HepG2 (cell line): ENCODE measurements at places on chromosomes 5 and 9. TPM values are rescaled to one million over a fixed set of nuclear protein-coding genes. Genes with fewer than 3 reads are reported as not detected.

GRCh38 chr9:129416821-129417539, 203.9 kb downstream of the C9orf50 start:
- DNase-seq, result no peak

DNA sequence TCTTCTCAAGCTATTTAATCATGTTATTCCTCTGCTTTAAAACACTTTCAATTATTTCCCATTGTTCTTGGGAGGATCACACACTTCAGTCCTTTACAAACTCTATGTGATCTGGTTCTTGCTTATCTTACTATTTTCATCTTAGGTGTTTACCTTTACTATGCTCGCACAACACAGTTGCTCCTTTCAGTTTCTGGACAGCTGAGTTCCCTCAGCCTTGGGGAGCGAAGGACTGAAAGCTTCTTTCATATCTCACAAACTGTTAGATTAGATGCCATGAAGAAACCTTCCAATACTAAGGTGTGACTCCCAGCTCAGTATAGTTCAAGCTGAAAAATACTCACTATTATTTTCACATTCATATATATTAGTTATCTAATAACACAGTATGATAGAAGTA, 117.9 kb downstream of the CDC42SE2 start:
- no peak for DNase-seq

- DNase-seq, result no peak
Observed at GRCh38 chr5:16901021-16901644, 35.0 kb downstream of the MYO10 start.

- DNase-seq, result no peak
Observed at GRCh38 chr5:69292306-69292705, 40.3 kb downstream of the CCDC125 start.

DNA sequence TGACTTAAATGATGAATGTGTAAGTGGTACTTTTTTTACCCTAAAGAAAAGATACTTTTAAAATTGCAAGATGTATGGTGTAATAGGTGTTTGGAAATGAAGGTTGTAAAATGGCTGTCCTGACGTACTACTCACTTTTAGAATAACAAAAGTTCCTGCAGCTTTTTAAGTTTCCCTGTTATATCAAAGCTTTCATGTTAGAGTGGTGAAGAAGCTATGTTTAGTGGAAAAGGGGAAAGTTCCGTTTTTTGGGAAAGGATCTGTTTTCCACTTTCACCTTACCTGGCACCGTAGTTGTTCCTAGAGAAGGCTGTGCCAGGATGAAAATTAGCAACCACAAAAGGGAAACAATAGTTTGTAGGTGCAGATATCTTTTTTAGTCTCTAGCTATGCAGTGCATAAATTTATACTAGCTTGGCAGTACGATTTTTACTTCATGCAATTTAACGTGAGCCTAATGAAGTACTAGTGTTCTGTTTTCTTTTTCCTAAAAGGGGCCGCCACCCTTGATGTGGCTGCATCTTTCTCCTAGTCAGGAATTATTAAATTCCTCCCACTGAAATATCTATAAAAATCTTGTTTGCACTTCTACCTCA, 1.3 kb downstream of the TNPO1 start:
- DNase-seq, result no peak

- DNase-seq, result no peak
Observed at GRCh38 chr5:101424530-101425175, 521.6 kb upstream of the ST8SIA4 start.

- no peak for DNase-seq
Observed at GRCh38 chr9:13769006-13769405, 489.5 kb upstream of the MPDZ start.

DNA sequence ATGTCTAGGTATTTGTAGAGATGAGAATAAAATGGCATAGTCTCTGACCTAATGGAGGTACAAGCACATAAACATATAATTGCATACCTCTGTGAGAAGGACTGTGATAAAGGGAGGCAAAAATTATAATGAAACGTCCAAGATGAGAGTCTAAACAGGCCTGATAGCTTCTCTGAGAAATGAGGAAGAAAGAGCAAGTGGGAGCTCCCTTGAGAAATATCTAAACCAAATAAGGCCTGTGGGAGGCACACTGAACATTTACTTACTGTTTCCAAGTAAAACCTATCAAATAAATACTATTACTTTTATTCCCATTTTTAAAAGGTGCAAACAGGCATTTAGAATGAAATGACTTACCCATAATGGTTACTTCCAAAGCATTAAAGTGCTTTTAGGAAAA, 125.6 kb upstream of the PAPPA start:
- no peak for DNase-seq

- DNase-seq, result peak; percentile 56
Observed at GRCh38 chr5:112146323-112147226, 272.5 kb downstream of the EPB41L4A start.

GRCh38 chr5:15585841-15586591, 86.0 kb downstream of the FBXL7 start:
- DNase-seq, result no peak

DNA sequence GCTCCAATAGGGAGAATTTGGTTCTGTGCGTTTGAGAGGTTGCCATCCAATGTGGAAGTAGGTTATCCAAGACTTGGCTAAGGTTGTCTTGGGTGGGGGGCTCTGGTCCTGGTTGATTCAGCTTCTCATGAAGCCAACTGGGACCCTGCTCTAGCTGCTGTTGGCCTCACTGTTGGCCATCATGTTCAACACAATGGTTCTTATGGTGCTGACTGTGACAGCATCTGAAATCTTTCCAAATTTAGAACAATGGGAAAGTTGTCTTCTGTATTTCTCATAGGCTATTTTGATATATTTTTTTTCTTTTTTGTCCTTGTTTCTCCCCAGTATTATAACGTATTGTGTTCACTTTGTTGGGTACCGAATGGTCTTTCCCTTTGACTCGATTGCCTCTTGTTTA, 71.9 kb downstream of the GDNF start:
- no peak for DNase-seq

DNA sequence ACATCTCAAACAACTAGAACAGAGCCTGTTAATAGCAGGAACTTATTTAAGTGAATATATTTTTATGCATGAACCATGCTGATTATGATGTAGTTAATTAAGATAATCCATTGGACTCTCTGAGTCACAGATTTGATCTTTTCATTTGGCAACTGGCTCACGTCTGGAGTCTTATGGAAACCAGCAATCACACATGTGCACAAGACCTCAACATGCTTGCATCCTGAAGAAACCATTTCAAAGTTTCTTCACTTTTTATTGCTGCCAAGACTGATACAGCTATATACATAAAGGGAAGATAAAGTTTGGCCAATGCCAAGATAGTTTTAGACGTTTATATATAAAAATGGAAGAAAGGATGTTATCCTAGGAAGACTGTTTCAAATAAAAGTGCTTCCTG, 13.3 kb upstream of the C9 start:
- no peak for DNase-seq

Gene AQP7
- 0.58 and 1.9 TPM in 2 replicates for total RNA-seq

Gene KCNN2
- not detected in 2 replicates for total RNA-seq

Gene GPR21
- total RNA-seq, result 0.29 TPM in 1 of 2 replicates, not detected in the other

Gene NR2F1-AS1
- 2.1 and 2.8 TPM in 2 replicates for total RNA-seq

Gene RPP25L
- 24.5 and 32.1 TPM in 2 replicates for total RNA-seq

Gene CCL28
- total RNA-seq, result not detected in 2 replicates

Gene FOXD4L5
- 0.22 TPM in 1 of 2 replicates, not detected in the other for total RNA-seq

Gene ANKDD1B
- 0.14 and 0.27 TPM in 2 replicates for total RNA-seq

Gene ARID3C
- total RNA-seq, result not detected in 2 replicates

Gene SAXO1
- total RNA-seq, result not detected in 2 replicates
